ENCODE measurements at places on chromosomes 7 and 10.

- no peak for DNase-seq
Measured at GRCh38 chr10:6917125-6917524, 337.0 kb upstream of the PRKCQ start.

- no peak for DNase-seq
Measured at GRCh38 chr7:158858592-158859503, 2.5 kb downstream of the DYNC2I1 start.

GRCh38 chr7:99369767-99370391, 4.7 kb upstream of the ARPC1B start:
- no peak for DNase-seq

GRCh38 chr7:151796091-151796870, 80.6 kb downstream of the PRKAG2 start:
- peak; percentile 81 for DNase-seq

DNA sequence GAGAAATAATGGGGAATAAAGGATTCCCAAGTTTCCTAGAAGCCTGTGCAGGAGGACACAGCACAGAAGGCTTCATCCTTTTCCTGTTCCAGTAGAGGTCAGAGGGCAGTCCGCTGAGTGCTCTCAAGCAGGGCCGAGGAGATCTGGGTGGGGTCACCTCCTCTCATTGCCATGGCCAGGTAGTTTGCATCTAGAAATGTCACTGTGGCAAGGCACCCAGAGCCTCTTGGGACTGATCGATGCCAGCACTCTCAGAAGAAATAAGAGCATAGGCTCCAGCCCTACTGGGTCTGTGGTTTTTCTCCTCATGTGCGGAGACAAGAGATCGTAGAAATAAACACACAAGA, 7.9 kb downstream of the NUB1 start:
- no peak for DNase-seq

GRCh38 chr10:114486938-114487814, 82.9 kb upstream of the AFAP1L2 start:
- no peak for DNase-seq

- no peak for DNase-seq
Measured at GRCh38 chr7:37081436-37081835, 357.1 kb upstream of the AOAH start.

DNA sequence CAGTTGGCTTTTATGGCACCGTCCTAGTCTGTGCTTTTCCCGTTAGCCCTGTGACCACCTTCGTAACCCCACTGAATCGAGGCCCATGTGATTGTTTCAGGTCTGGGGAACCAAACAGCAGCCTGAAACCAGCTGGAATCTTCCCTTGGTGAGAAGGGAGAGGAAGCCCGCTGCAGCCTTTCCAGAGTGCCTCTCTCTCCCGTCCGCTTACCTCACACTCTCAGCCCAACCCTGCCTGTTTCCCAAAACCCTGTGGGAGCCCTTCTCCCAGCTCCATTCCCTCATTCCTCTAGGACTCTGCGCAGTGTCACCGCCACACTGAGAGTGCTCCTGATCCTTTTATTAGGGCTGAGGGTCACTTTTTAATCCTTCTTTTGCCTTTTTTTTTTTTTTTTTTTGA, 139.6 kb downstream of the WDR37 start:
- DNase-seq, result no peak

- no peak for DNase-seq
Measured at GRCh38 chr10:83943049-83943448, 196.3 kb upstream of the GHITM start.

GRCh38 chr7:106767078-106767477, 98.0 kb upstream of the PIK3CG start:
- peak; percentile 50 for DNase-seq

GRCh38 chr10:93999401-93999851, 5.7 kb downstream of the PLCE1 start:
- DNase-seq, result no peak

DNA sequence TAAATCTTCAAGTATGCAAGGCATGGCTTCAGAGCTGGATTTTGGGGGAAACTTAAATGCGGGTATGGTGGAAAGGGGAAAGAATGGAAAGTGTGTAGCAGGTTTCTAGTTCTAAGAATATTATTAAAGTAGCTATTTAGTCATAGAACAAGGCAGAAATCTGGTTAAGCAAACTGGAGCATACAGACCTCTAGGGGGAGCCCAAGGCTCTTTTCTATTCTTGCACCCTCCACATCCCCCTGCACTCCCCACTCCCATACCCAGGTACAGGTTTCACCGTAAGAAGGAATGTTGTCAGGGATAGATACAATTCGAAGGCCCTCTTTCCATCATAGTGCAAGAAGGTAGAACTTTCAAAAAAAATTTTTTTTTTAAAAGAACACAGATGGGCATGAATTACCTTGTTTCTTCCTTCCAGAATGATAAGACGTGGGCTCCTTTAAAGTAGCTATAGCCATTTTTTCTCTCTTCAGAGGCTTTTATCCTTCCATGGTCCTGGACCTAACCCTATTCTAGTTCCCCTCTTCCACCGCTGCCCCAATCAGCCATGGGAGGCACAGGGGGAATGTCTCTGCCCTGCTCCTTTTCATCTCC, 41.5 kb upstream of the SMIM30 start:
- peak; percentile 37 for DNase-seq

GRCh38 chr10:133445268-133445732, 8.4 kb upstream of the SCART1 start:
- DNase-seq, result no peak

DNA sequence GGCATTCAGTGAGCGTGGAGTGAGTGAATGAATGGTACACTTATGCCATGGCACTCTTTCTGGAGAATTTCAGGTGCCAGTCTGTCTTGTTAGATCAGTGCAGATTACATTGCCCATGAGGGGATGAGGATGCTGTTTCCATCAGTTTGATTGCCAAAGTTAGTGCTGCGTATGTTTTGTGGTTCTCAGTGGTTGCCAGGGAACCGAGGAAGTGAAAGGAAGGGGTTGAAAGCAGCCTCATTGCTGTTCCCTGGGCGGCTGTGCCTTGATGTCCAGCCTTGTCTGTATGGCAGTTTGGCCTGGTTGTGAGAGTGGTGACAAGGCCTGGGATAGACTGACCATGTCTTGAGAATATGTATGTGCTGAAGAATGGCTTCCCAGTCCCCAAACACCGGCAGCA, 30.2 kb downstream of the WBP1L start:
- no peak for DNase-seq

DNA sequence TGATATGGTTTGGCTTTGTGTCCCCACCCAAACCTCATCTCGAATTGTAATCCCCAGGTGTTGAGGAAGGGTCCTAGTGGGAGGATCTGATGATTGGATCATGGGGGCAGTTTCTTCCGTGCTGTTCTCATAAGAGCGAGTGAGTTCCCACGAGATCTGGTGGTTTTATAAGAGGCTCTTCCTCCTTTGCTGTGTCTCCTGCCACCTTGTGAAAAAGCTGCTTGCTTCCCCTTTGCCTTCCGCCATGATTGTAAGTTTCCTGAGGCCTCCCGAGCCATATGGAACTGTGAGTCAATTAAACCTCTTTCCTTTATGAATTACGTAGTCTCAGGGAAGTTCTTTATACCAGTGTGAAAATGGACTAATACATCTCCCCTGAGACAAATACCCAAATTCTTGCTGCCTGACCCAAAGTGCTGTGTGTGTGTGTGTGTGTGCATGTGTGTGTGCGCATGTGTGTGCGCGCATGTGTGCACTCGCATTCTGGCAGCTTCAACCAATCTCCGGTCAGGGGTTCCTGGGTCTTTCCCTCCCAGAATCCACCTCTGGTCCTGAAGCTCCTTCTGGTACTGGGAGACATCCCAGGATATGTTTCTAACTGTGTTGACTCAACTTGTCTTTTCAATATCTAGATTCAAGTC, 98.1 kb upstream of the LRRC4 start:
- no peak for DNase-seq

DNA sequence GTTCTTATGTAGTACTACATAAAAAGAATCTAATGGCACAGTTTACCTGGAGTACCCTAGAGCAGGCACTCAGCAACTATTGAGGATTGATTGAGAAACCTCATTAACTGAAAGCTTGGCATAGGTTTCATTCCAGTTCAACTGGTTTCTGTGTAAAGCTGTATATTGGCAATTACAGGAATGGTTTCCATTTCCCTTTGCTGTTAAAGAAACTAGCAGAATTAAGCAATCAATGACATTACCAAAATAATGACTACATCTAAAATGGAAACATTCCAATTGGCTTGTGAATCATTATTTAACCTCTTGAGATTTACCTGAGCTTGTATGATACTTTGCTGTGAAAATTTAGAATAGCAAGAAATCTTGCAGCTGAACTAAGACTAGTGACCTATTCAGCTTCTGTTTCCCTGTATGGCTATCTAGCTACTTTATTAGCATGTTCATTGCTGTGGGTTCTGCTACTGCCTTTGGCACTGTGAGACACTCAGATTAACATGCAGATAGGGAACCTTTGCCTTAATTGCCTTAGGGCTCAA, 33.5 kb upstream of the CADPS2 start:
- no peak for DNase-seq

DNA sequence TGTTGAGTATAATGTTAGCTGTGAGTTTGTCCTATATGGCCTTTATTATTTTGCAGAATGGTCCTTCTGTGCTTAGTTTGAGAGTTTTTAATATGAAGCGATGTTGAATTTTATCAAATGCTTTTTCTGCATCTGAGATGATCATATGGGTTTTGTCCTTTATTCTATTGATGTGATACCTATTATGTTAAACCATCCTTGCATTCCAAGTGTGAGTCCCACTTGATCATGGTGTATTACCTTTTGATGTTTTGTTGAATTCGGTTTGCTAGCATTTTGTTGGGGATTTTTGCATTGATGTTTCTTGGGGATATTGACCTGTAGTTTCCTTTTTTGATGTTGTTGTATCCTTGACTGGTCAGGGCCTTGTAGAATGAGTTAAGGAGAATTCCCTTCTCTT, 166.4 kb downstream of the MLLT10 start:
- DNase-seq, result no peak

DNA sequence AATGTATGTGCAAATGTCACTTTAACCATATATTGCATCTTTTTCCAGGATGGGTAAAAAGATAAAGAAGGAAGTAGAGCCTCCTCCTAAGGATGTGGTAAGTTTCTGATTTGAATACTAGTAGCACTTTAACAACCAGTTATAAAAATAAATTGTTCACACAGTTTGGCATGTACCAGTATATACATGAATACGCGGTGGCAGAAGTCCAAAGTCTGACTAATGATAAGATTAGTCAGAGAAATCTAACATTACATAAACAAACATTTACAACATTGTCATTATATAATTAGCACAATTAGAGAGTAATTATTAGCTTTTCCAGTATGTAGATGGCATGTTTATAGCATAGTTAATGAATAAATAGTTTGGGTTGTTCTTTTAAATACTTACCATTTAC, 4.1 kb downstream of the ARMC3 start:
- DNase-seq, result no peak

- DNase-seq, result no peak
Measured at GRCh38 chr10:6089334-6090219, 743 bp downstream of the RBM17 start.

GRCh38 chr7:20450536-20450935, 119.8 kb downstream of the ITGB8 start:
- no peak for DNase-seq

DNA sequence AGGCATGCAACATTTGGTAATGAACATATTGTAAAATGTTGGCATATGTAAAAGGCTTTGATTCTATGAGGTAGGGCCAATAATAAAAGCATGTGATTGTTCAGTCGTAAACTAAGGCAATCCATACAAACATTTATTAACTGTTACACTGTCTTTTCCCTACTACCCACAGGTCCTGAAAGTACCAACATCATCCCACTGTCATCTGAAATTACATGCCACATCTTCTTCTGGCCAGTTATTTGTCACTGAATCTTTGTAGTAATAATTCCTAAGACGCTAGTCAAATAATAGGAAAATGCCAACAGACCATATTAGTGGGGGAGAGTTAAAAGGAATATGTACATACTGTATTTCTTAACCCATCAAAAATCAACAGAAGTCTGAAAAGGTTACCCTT, 27.2 kb downstream of the DNAJC1 start:
- no peak for DNase-seq

GRCh38 chr10:26491276-26491675, 53.1 kb downstream of the APBB1IP start:
- no peak for DNase-seq

- no peak for DNase-seq
Measured at GRCh38 chr10:28595613-28596012, 62.7 kb downstream of the WAC start.

- DNase-seq, result no peak
Measured at GRCh38 chr10:52785418-52785817, 12.8 kb upstream of the MBL2 start.

DNA sequence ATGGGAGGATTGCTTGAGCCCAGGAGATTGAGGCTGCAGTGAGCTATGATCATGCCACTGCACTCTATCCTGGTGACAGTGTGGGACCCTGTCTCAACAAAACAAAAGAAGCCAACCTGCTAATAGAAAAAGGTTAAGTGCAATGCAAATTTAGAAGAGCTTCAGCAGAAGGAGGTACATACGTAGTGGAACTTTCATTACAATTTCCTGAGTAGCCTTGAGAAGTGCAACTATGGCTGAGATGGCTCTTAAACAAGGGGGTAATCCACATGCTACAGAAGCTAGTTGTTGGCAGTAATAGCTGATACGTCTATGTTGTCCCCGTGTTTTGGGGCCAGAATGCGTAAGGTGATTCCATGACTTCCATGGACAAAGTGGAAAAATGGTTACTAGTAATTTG, 10.7 kb upstream of the NT5C3A start:
- no peak for DNase-seq

GRCh38 chr10:87927091-87927490, 63.7 kb downstream of the PTEN start:
- no peak for DNase-seq

GRCh38 chr7:5213286-5213645, 23.2 kb downstream of the WIPI2 start:
- no peak for DNase-seq

DNA sequence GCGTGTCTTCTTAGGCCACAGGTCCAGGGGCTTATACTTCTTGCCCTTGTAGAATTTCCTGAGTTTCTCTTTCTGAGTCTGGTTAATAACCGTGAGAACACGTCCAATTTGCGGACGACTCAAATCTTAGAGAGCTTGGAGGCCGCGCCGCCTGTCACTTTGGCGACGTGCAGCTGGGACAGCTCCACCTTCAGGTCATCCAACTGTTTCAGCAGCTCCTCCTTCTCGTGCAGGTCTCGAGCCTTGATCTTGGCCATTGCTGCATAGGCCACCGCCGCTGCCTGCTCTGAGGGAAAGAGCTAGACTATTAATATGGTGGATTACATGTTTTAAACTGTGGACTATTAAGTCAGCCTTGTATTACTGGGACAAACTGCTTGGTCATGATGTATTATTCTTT, 26.9 kb downstream of the EVX1 start:
- DNase-seq, result no peak

GRCh38 chr10:32051926-32052325, 4.3 kb downstream of the KIF5B start:
- DNase-seq, result no peak

DNA sequence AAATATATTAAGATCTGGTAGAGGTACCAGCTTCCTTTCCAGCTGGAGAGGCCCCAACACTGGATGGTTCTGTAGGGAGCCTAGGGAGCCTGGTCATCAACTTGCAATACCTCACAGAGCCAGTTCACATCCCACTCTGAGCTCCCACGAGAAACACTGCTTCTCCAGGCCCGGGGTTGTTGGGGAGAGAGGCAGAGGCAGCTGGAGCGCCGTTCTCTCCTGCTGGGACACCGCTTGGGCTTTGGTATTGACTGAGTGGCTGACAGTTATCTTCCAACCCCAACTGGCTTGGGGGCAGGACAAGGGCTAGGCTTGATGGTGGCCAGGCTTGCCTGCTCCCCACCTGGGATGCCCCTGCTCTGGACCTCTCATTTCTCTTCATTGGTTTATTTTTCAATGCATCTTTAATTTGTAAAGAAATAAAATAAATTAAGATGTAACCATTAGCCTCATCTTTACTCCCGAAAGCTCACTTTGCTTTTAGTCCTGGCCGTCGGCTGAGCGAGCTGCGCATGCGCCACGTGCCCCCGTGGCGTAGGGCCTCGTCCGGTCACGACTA, 10.0 kb upstream of the CHCHD1 start:
- no peak for DNase-seq

Measured in RCC 7860 (cell line).